Stimulated activated CD4-positive, alpha-beta T cell treated with anti-CD3 and anti-CD28 coated beads, Interleukin-1b, Interleukin-23, amount 100 ng/mL, for 1 hour (primary cell): ENCODE measurements at places on chromosomes 7 and 10.

GRCh38 chr7:6167004-6167551 lies 105.3 kb downstream of the CYTH3 start:
- DNase-seq: no peak

DNA sequence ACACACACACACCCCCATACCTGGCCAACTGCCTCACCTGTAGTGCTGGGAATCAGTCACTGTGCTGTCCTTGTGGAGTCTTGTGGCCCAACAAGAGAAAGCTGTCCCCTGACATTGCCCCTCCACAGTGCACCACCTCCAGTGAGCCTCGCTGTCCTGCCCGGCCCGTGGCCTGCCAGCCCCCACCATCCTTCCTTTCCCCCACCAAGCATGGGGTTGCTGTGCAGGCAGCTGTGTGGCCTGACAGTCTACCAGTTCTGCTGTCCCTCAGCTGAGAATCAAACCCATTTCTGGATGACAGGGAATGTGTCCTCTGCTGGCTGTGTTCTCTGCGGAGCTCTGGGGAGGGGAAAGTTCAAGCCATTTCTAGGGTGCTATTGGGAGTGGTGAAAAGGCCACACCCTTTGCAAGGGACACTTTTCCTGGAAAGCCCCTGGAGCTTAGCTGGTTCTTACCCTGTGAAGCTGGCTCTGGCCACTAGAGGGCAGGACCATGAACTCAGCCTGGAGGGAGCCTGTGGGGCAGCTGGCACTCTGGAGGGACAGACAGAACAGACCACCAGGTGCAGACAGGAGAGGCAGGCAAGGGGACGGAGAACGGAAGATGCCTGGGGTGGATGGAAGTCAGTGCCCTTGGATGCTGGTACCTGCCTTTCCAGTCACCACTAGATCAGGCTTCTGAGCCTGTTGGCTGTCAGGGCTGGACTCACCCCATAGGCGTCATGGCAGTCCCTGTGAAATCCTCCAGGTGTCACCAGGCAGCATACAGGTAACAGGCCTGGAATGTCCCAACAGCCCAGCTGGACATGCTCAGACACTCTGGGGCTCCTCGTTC lies 10.5 kb upstream of the MTPAP start:
- no peak for DNase-seq

DNA sequence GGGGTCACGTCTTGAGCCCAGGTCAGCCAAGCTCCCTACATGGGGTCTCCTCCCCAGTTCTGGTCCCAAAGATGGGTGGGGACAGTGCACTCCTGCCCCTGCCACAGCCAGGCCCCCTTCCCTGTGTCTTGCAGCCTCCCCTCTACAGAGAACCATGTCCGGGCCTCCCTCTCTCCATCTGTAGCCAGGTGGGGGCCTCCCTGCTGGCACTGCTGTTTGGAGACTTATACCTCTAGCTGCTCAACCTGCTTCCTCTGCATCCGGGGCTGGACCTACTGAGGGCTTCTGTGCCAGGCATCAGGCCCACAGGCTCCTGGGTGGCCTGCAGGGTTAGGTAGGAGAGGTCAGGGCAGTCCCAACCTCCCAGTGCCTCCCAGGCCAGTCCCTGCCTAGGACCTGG lies 7.9 kb downstream of the SH2B2 start:
- no peak for DNase-seq

DNA sequence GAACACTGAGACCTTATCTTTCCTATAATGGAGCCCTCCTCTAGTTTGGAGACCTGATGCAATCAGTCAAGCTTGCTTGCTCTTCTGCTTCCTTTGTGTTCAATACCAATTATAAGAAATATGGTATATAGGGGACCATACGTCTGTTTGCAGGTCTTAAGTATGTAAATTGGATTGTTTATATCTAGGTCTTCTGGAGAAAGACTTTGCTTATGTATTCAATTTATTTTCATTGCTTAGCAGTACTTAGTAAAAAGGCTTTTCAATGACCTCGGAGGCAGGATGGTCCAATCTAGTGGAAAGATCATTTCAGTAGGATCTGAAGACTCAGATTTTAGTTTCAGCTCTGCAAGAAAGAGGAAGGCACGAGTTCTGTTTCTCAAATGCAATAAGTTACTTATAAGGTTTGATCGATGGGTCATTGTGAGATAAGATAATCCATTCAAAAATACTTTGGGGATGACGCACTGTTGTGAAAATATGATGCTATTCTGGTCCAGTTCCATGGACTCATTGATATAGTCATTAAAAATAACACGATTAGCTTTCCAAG lies 571.6 kb downstream of the SH2D4B start:
- no peak for DNase-seq

- no peak for DNase-seq
Measured at GRCh38 chr7:127504715-127505114, 80.7 kb downstream of the GCC1 start.

GRCh38 chr7:23065974-23066373 lies 39.6 kb upstream of the KLHL7 start:
- DNase-seq: no peak
